ENCODE measurements at places on chromosomes 4 and X.
A peak's percentile ranks its signal among the peaks of the same experiment; 100 is the strongest.

GRCh38 chr4:166165829-166166420 is 292.9 kb downstream of the TLL1 start:
- peak; percentile 61 for DNase-seq

GRCh38 chr4:41154010-41154813 is 60.1 kb downstream of the APBB2 start:
- DNase-seq = no peak

DNA sequence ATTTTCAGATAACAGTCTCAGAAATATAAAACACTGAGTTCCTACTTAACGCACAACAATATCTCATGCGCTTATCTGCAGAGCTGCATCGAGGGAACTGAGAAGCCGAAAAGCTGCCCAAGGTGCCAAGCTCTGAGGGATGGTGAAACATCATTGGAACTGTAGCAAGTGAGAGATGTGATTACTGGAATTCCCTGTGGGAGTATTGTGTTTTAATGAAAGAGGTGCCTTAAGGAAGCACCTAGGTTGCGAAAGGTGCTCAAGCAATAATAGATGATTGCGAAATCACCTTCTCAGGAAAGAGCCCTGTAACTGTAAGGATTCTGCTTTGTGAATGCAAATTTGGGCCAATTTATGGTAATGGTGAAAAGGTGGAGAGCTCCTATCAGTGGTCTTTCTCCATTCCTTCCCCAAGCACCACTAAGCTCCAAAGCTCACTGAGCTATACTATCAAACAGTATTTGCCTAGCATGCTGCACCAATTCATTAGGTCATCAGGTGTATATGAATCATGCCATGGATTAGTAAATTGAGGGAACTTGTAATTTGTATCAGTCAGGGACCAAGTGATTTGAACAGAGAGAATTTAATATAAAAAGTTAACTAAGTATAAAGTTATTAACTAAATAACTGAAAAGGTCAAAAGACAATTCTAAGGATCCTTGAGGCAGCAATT is 59.0 kb upstream of the ATP8A1 start:
- peak; percentile 8 for DNase-seq

- peak; percentile 44 for DNase-seq
Observed at GRCh38 chr4:71338846-71339593, at the start of gene SLC4A4. Gene SLC4A4, plus strand, starts transcription at chr4:71339020.
